Germinal center (tissue), 1 donor: ENCODE measurements at places on chromosomes 4 and X.
A peak's percentile ranks its signal among the peaks of the same experiment; 100 is the strongest.

GRCh38 chr4:76090241-76090691 lies 15.8 kb downstream of the ART3 start:
- DNase-seq = peak; percentile 39

- no peak for DNase-seq
Measured at GRCh38 chr4:20217521-20217920, 34.2 kb upstream of the SLIT2 start.

GRCh38 chrX:45755703-45756102 lies 555.0 kb upstream of the DIPK2B start:
- DNase-seq = no peak

- DNase-seq = no peak
Measured at GRCh38 chr4:104424989-104425388, 69.7 kb downstream of the CXXC4 start.

DNA sequence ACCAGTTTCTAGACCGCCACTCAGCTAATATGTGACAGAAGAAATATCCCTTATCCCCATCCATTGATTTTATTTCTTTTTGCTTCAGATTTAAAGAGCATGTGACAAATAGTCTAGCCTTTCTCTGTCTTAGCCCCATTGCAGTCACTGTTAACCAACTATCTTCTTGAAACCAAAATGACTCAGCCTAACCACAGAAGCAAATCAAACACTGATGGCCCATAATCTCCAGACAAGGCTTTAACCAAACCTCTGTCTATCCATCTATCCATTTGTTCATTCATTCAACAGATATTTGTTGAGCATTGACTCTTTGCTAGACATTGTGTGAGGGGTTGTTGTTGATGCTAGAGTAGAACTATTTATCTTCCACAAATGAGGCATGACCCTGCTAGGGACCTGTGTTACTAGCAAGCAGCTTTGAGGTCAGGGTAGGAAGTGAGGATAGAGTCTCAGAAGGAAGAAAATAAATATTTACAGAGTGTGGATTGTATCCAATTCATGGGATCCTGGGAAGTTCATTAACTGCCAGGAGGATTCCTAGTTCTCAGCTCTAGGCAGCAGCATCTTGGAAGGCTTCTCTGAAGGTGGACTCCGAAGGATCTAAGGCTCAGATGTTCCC lies 22.5 kb downstream of the HNRNPH2 start:
- DNase-seq = no peak

DNA sequence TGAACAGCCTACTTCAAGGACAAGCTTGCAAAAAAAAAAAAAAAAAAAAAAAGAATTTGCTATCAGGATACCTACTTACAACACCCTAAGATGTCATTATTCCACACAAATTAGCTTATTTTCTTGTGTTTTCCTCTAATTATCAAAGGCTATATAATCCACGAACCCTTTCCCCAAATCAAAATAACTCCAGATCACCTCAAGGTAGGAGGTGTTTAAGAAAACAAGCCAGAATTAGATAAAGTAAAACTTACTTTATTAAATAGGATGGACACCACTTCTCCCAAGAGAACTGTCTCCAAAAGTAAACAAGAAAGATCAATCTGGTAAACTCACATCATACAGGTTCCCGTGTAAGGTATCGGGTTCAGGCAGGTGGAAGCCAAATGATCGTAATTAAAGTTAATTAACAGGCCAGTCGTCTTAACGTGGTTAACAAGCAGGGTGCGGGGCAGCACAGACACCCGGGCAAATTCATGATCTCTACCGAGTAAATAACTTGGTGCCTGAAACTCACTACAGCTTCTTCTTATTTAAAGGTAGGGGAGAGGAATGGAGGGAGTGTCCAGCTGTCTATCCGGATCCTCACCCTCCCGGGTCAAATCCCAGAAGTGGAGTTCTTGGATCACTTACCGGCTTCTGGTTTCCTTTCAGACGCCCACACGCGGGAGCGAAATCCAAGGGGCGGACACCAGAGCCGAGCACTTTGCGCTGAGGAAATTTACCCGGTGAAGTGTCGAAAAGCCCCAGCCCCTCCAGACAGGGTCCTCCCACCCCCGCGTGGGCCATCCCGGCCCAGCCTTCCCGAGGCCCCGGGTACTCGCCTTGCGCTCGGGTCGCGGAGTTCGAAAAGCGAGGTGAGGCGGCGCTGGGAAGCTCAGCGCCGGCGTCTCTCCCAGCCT lies 708 bp downstream of the ARAP2 start:
- peak; percentile 25 for DNase-seq

DNA sequence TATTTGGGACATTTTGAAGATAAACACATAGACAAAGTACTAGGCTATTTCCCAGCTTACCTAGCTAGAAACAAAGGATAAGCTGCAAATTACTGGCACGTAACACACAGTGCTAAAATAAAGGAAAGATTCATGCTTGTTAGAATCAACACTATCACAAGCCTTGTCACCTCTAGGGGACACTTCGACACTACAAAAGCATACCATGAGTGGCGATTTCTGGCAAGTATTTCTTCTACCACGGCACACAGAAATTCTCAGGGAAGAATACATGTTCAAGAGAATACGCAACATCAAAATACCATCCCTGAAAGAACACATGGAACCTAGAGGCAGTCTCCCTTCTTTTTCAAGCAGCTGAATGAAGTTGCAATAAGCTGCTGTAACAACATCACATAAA lies 5.1 kb downstream of the MECP2 start:
- DNase-seq = no peak

- DNase-seq = no peak
Measured at GRCh38 chr4:61332693-61333092, 132.6 kb downstream of the ADGRL3 start.

GRCh38 chrX:97479106-97479890 lies 595.6 kb downstream of the RPA4 start:
- no peak for DNase-seq

DNA sequence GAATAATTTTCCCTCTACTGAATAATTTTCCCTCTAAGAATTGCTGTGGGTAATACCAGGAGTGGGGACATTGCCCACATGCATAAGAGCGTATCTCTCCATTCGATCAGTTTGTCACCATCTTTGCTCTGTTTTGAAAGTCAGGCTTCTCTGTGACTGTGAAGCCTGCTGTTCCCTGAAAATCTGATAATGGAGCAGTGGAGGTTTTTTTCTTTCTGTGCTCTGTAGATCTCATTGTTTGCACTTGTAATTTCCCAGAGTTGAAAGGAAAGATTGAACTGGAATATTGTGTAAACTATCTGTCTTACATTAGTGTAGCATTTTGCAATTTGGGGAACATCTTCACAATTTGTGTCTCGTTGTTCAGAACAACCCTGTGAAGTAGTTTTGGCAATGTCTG lies 4.3 kb downstream of the ZXDB start:
- no peak for DNase-seq

DNA sequence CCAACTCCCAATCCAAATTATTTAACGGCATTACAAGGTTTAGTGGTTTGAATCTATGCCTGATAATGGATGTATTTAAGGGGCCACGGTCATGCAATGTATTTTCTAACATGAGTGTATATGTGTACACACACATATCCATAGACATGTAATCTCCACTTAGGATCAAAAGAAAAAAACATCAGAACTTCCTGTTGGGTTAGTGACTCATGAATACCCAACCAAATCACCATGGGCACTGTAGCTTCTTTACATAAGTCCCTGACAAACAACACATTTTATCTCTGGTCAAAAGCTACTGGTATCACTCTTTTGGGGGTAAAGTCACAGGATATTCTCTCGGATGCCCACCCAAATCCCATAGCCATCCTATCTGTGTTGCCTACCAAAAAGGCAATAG lies 36.5 kb upstream of the TFDP3 start:
- DNase-seq = no peak

DNA sequence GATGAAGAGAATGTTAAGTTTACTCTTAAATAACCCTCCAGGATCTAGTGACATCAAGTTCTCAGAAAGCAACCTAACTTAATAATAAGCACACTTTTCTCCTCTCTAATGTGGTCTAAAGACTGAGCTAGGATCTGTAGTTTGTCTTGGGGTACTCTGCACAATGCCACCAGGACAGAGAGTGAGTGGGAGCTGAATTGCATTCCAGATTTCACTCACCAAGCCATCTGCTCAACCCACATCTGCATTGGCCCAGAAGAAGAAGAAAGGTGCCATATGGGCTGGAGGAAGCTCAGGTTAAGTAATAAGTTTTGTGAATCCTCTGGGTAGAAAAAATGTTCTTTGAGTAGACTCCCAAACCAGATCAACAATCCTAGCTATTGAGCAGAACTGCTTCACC lies 384.6 kb downstream of the PPP3CA start:
- no peak for DNase-seq

- no peak for DNase-seq
Measured at GRCh38 chr4:87732033-87732765, 67.2 kb upstream of the IBSP start.

- DNase-seq = no peak
Measured at GRCh38 chr4:139606579-139607501, 50.8 kb upstream of the SETD7 start.

DNA sequence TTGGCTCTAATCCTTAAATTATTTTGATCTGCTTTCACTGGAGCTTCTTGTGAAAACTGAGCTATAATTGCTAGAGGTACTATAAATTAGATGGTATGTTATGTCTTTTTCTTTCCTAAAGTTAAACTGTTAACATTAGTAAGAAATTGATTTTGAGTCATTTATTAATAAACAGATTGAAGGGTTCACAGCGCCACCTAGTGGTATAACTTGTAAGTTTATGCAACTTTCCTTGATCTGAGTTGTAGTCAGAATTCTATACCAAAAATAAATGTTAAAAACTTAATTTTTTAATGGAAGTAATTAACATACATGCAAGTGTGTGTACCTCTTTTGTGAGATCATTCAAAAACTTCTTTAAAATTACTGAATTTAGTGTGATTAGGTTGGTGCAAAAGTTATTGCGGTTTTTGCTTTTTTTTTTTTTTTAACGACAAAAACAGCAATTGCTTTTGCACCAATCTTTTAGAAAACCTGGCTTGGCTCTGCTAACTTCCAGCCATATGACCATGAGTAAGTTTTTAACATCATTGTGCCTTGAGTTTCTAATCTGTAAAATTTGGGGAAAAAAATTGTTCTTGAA lies 151.5 kb downstream of the CENPC start:
- DNase-seq = peak; percentile 3

DNA sequence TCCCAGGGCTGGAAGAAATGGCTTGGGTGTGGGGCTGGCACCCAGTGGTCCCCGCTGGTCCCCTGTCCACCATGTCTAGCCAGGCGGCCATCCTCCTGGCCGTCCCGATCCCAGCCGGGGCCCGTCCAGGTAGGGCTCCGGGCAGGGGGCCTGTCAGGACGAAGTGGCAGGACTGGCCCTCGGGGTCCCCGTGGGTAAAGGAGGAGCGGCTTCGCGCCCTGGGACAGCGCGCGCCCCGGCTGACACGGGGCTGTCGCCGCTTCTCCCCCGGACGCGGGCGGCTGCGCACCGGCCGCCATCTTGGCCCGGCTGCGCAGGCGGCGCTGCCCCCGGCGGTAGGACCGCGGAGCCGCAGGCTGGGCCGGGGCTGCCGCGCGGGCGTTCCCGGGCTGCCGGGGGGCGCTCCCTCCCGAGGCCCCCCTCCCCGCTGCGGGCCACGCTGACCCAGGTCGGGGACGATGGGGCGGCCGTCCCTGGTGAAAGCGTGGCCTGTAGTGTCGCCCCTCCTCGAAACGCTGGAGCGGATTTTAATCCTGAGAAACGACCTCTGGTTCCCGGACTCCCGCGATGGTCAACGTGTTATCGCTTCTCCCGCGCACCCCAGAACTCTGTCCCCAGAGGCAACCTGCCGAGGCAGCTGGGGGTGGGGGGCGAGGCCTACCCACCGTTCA lies 60.4 kb upstream of the BCOR start:
- DNase-seq = peak; percentile 68

DNA sequence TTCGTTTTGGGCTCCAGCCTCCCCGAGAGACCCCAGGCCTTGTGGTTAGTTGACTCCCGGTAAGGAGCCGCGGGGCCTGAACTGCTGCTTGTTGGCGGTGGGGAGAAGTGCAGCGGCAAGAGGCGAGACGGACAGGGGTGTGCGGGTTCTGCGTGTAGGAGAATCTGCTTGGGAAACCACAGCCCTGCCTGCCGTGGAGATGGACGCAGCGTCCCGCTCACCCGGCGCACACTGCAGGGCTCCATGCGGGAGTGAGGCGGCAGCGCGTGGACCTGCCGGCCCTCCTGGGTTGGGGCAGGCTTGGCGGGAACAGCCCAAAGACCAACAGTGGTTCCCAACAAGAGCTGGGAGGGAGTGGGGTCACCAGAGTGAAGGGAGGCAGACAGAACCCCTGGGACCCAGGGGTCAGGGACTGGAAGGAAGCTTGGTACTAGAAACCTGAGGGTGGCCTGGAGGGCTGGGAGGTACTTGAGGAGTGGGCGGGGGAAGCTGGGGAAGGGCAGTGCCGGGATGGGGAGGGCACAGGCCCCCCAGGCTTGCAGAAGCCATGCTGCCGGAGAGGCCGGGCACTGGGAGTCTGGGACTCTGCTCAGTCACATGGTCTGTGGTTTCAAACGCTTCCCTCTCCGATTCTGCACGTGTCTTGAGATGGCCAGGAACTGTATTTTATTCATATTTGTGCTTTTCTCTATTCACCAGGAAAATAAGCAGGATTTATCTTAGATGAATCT lies 70.8 kb downstream of the RGS12 start:
- no peak for DNase-seq

GRCh38 chr4:175776217-175776616 lies 35.8 kb downstream of the GPM6A start:
- DNase-seq = no peak

- DNase-seq = peak; percentile 73
Measured at GRCh38 chrX:154486396-154487207, at the start of gene UBL4A. UBL4A (minus strand) TSS chrX:154486615; CDS start chrX:154486584, 31 bp downstream.

GRCh38 chr4:141410839-141411238 lies 190.1 kb downstream of the ZNF330 start:
- DNase-seq = no peak

GRCh38 chr4:168604496-168605373 lies 107.9 kb downstream of the PALLD start:
- no peak for DNase-seq

- DNase-seq = no peak
Measured at GRCh38 chr4:187175197-187175596, 451.5 kb upstream of the FAT1 start.

GRCh38 chr4:159607809-159608208 lies 504.9 kb downstream of the RAPGEF2 start:
- DNase-seq = no peak

DNA sequence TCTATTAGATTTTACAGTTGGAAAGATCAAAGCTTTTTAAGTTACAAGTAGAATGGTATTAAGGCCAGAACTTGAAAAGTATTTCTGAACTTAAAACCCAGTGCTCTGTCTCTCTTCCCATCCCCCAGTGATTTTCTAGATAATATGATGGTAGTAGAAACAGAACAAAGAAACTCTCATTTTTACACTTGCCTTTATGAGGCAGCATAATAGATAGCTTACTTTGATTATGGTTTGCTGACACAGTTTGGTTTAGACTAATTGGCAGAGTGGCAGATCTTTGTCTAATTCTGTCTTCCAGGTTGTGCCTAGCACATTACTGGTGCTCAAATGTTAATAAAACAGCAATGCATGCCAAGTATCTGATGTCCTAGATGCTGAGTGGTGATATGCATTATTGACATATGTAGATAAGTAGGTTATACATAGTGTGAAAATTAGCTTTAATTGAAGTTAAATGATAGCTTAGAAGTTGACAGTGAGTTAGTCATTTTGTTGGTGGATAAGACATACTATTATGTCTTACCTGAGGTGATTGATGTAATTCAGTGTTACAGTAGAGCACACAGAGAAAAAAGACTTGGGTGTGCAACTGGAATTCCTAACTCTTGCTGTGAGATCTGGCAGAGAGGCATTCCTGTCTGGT lies 4.3 kb upstream of the RAPGEF2 start:
- DNase-seq = no peak

GRCh38 chrX:122113896-122114295 lies 1066.5 kb downstream of the GLUD2 start:
- no peak for DNase-seq
